ENCODE measurements at places on chromosomes 13 and 19.

- no peak for DNase-seq
These were observed 9.5 kb downstream of the ARRDC2 start for GRCh38 chr19:18017275-18018083.

DNA sequence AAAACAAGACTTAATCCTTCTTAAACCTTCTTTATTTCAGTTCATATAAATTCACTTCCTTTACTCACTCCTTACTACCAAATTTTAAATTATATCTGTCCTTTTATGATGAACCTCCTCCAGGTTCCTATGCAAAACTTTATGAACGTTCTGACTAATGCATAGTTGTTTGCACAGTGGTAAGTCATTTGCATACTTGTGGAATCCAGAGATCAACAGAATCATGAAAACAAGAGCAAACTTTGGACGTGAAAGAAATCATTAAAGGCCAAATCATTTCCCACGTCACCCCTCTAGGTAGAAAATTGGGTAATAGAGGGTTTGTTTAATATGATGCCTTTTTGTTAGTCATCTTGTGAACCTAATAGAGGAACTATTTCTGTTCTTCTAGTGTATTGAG lies 32.3 kb upstream of the MYCBP2 start:
- no peak for DNase-seq

DNA sequence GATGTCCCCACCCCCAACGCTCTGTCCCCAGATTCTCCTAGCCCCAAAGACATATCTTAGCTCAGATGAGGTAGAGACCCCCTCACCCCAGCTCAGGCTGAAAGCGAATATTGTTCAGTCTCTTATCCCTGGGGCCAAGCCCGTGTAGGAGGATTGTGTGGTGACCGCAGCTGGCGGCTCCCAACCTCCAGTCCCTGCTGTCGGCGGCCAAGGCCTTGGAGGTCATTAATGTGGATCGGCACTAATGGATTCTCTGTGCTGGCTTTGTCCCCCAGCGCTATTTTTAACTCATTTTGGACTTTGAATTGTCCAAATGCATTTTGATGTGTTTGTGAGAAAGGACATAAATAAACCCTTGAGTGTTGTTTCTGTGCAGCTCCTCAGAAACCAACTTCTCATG lies 124.2 kb downstream of the UQCRFS1 start:
- DNase-seq, result no peak

DNA sequence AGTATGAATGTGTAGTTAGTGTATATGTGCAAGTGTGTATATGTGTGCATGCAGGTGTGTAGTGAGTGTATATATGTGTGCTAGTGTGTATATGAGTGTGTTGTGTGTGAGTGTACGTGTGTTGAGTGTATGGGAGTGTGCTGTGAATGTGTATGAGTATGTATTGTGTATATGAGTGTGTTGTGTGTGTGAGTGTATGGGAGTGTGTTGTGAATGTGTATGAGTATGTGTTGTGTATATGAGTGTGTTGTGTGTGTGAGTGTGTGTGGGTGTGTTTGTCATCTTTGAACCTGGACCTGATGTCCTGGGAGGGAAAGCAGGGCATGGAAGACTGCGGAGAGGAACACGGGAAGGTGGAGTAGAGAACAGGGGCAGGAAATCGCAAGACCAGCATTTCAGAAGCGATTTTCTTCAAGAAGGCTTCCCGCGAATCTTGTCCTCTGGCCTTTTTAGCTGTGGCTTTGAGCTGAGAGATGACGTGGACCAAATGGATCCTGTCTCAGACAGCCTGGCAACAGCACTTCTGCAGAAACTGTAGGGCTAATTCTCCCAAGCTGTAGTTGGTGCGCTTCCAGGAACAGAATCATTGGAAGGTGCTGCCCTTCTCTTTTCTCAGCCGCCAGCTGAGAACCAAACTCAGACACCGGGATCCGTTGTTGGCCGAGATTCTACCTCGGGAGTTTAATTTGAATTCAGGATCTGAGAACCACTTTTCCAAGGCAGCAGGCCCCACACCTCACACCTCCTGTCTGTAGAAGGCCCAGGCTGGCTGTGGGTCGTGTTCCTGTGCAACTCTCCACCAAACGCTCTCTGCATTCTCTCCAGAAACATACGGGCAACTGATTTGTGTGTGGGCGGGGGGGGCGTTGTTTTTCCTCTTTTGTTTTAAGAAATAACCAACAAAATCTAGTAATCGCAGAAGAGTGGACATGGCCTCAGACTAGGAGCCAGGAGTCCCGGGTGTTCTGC lies 94.7 kb upstream of the RAP2A start:
- no peak for DNase-seq

DNA sequence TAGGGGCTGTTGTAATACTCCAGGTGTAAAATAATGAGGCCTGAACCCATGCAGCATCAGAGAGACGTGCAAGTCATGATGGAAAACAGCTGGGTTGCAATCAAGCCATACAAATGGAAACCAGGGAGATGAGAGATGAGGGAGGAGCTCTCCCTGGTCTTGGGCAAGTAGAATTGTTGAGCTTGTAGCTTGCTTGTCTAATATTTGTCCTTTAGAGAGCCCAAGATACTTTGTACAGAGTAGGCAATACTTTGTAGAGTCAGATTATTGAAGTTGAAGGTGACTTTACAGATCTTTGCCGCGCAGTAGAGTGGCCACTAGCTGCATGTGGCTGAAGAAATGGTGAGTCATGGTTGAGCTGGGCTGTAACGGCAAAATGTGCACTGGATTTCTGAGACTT lies 8.3 kb downstream of the ATP8A2 start:
- no peak for DNase-seq

GRCh38 chr19:4391701-4392483 lies 8.5 kb downstream of the SH3GL1 start:
- no peak for DNase-seq
